ENCODE measurements at places on chromosomes 1 and 21. TPM values are rescaled to one million over a fixed set of nuclear protein-coding genes. Genes with fewer than 3 reads are reported as not detected.

Gene TSPEAR
- 1.3 TPM for total RNA-seq

Gene MYOM3
- 0.07 TPM for total RNA-seq

Gene NBPF11
- 9.0 TPM for total RNA-seq

DNA sequence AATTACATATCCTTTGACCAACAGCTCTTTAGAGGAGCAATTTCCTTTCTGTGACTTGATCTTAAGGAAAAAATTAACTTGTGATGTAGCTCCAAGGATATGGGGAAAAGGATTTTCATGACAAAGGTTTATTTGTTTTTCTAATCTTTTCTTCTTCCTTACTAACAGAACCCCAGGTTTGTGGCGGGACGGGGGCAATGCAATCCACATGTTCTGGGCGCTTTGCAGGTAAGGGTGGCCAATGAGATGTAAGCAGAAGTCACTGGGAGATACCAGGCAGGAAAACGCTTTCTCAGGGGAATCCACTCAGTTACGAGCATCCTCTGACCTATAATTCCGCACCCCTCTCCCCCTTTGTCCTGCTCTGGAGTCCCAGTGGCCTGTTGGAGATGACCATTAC lies 122.0 kb downstream of the MRPS6 start:
- peak; percentile 89 for DNase-seq

All from H9 (cell line).